Mesothelial cell of epicardium (in vitro differentiated cells): ENCODE measurements at places on chromosomes 2 and 18. TPM values are rescaled to one million over a fixed set of nuclear protein-coding genes. Genes with fewer than 3 reads are reported as not detected.

DNA sequence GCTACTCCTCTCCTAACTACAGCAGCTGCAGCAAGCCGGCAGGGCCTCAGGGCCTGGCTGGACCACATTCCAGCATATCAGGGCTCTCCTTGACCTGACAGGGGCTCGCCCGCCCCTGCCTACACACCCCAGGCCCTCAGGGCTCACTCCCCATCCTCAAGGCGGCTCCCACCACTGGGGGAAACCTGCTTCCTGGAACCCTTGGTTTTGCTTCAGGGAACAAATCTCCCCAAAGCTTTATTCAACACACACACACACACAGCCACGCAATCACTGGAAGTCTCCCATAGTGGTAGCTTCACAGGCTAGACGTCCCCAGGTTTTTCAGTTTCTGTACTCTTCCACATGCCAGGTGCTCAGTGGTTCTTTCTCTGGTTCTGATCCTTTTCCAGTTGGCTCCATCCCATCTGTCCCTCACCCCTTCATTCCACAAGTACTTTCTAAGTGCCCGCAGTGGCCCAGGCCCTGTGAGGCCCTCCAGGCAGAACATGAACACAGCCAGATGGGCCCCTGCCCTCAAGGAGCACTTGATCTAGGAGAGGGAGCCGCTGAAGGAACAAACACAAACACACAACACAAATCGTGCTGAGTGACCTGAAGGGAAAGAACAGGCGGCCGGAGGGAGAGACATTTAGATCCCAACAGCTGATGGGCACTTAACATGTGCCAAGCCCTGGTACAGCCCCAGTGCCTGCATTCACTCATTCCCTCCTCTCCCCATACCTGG is 51.1 kb downstream of the TNS1 start:
- DNase-seq, result no peak
- no peaks in the 10 kb centered on the region for H3K36me3 ChIP-seq
- no peak overlapping the region for H3K4me3 ChIP-seq
- peaks cover 2% of the 10 kb centered on the region for H3K27me3 ChIP-seq
- H3K4me1 ChIP-seq, result peaks cover 89% of the 10 kb centered on the region
- peak overlapping the region; percentile 90 for H3K27ac ChIP-seq

Gene UCN
- 3.1 to 5.1 TPM (median 4.4 TPM) in 3 replicates for total RNA-seq

DNA sequence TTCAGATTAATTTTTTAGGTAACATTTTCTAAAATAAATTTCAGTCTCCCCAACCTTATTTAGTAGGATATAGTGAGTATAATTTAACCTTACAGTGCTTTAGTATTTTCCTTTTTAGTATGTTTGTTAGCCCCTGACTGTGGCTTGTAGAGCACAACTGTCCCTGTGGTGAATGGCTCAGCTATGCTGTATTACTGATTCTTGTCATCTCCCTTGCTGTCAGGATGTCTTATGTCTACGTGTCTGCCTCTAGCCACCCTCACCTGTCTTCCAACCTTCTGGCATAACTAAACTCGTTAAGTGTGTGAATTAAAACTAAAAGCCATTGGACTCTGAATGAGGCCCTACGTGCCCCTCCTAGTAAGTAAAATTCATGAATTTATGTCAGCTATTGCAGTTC is 18.4 kb downstream of the MRPS9 start:
- no peak overlapping the region for H3K4me3 ChIP-seq
- H3K36me3 ChIP-seq, result peaks cover 28% of the 10 kb centered on the region
- DNase-seq, result no peak
- no peak overlapping the region for H3K27ac ChIP-seq
- H3K4me1 ChIP-seq, result no peaks in the 10 kb centered on the region

GRCh38 chr18:63928331-63928730 is 20.6 kb downstream of the SERPINB10 start:
- peaks cover 13% of the 10 kb centered on the region for H3K27me3 ChIP-seq
- no peak for DNase-seq
- H3K27ac ChIP-seq, result no peak overlapping the region
- no peaks in the 10 kb centered on the region for H3K4me1 ChIP-seq
- no peak overlapping the region for H3K4me3 ChIP-seq

Gene SLC9A4
- 0.07 to 0.11 TPM (median 0.11 TPM) in 3 replicates for total RNA-seq

- DNase-seq, result no peak
- H3K4me3 ChIP-seq, result no peak overlapping the region
- H3K27ac ChIP-seq, result no peak overlapping the region
Measured at GRCh38 chr18:45652303-45653080, 37.2 kb downstream of the SLC14A2 start.

GRCh38 chr2:64453770-64454385 is at the start of gene LGALSL:
Gene LGALSL, plus strand, starts transcription at chr2:64454162. Its CDS starts 384 bp downstream, at chr2:64454546.
- peaks cover 16% of the 10 kb centered on the region for H3K4me1 ChIP-seq
- peak within 1 kb of the TSS; percentile 91 for H3K4me3 ChIP-seq
- H3K36me3 ChIP-seq, result peaks cover 7% of the 10 kb centered on the region
- no peaks in the 10 kb centered on the region for H3K27me3 ChIP-seq
- H3K27ac ChIP-seq, result peak within 1 kb of the TSS; percentile 97

DNA sequence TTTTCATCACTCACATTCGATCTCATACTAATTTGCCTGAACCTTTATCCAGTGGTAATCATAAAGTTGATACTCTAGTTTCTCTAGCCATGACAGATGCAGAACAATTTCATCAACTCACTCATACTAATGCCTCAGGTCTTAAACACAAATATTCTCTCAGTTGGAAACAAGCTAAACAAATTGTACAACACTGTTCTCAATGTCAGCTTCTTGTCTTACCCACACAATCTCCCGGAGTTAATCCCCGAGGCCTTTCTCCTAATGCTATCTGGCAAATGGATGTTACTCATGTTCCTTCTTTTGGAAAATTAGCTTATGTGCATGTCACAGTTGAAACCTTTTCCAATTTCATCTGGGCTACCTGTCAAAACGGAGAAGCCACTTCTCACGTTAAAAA is 11.5 kb upstream of the CNOT11 start:
- H3K4me1 ChIP-seq, result peaks cover 10% of the 10 kb centered on the region
- peaks cover 2% of the 10 kb centered on the region for H3K36me3 ChIP-seq
- no peak overlapping the region for H3K27ac ChIP-seq
- no peak for DNase-seq
- no peaks in the 10 kb centered on the region for H3K27me3 ChIP-seq

Gene LRATD1
- 2.2 to 2.6 TPM (median 2.4 TPM) in 3 replicates for total RNA-seq

Gene PMS1
- 50.3 to 50.5 TPM (median 50.3 TPM) in 3 replicates for total RNA-seq

DNA sequence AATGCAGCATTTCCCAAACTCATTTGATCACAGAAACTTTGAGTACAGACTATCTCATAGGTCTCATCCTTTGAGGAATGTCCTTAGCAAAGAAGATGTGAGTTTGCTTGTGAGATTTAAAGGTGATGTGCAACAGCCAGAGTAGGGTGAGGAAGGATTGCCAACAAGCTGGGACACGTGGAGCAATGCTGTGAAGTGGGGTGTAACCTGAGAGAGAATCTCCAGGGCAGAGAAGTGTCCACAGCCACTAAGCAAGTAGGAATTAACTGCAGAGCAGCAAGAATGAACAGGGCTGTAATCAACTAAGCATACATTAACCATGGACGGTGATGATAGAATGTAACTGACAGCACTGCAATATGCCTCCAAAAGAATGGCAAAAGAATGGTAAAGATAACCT is 469.9 kb upstream of the NRP2 start:
- no peaks in the 10 kb centered on the region for H3K36me3 ChIP-seq
- no peak for DNase-seq
- H3K27me3 ChIP-seq, result no peaks in the 10 kb centered on the region
- H3K4me3 ChIP-seq, result no peak overlapping the region

GRCh38 chr2:159863526-159864160 is 65.6 kb upstream of the CD302 start:
- no peak overlapping the region for H3K27ac ChIP-seq
- H3K36me3 ChIP-seq, result peaks cover 2% of the 10 kb centered on the region
- DNase-seq, result no peak
- H3K4me1 ChIP-seq, result no peaks in the 10 kb centered on the region
- peaks cover 5% of the 10 kb centered on the region for H3K27me3 ChIP-seq

- H3K4me3 ChIP-seq, result no peak overlapping the region
- H3K36me3 ChIP-seq, result no peaks in the 10 kb centered on the region
- DNase-seq, result no peak
- no peaks in the 10 kb centered on the region for H3K27me3 ChIP-seq
Measured at GRCh38 chr18:27378431-27379095, 193.5 kb upstream of the CHST9 start.

DNA sequence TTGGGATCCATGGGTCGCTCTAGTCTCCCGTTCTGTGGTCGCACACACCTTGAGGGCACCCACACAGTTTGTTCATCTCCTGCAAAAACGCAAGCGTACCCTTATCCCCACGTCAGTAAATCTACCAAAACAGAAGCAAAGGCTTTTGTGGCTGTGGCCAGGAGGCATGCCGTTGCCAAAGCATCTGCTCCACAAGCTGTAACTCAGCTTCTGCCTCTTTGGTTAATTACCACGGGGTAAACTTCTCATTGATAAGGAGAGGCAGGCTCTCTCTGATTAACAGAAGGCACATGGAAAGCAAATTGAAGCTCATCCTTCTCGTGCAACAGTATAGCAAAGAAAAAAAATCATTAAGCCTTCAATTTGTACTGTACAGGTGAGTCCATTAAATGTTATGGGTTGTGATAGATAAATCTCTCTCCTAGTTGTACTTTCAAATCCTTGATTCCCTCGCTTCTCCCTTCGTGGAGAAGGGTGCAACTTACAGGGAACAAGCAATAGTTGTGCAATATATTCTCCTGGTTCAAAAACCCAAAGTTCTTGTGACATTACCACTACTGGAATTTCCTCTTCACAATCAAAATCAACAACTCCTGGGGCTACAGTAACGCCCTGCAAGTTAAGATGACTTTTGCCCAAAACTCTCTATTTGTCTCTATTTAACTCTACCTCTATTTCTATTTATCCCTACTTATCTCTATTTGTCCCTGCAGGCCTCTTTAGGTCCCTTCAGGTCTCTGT is 10.3 kb downstream of the PECR start:
- no peak overlapping the region for H3K4me3 ChIP-seq
- DNase-seq, result no peak
- no peaks in the 10 kb centered on the region for H3K4me1 ChIP-seq
- H3K36me3 ChIP-seq, result no peaks in the 10 kb centered on the region
- no peaks in the 10 kb centered on the region for H3K27me3 ChIP-seq
- H3K27ac ChIP-seq, result no peak overlapping the region

DNA sequence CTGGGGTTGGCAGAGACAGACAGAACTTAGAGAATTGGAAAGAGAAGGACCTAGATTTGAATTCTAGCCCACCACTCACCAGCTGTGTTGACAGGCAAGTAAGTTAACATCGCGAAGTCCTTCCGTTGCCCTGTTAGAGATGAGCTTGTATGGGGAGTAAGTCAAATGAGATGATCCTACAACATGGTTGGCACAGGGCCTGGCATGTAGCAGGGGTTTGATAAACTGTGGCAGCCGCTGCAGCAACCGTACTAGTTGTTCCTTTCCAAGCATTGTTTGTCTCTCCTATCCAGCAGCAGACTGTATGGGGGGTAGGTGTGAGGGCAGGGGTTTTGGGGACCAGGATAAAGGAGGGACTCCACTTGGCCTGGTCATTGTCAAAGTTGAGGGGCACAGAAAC is 16.0 kb downstream of the TET3 start:
- no peak overlapping the region for H3K4me3 ChIP-seq
- peaks cover 2% of the 10 kb centered on the region for H3K36me3 ChIP-seq
- H3K4me1 ChIP-seq, result peaks cover 69% of the 10 kb centered on the region
- DNase-seq, result no peak
- peak overlapping the region; percentile 84 for H3K27ac ChIP-seq
- H3K27me3 ChIP-seq, result no peaks in the 10 kb centered on the region

Gene CCDC121
- 4.6 to 5.2 TPM (median 4.9 TPM) in 3 replicates for total RNA-seq

Gene PDCD1
- not detected in 3 replicates for total RNA-seq

Gene NRP2
- 82.2 to 89.5 TPM (median 83.6 TPM) in 3 replicates for total RNA-seq

GRCh38 chr2:72770879-72771461 is 54.9 kb downstream of the EXOC6B start:
- no peak overlapping the region for H3K27ac ChIP-seq
- DNase-seq, result peak; percentile 51
- H3K4me1 ChIP-seq, result peaks cover 4% of the 10 kb centered on the region

DNA sequence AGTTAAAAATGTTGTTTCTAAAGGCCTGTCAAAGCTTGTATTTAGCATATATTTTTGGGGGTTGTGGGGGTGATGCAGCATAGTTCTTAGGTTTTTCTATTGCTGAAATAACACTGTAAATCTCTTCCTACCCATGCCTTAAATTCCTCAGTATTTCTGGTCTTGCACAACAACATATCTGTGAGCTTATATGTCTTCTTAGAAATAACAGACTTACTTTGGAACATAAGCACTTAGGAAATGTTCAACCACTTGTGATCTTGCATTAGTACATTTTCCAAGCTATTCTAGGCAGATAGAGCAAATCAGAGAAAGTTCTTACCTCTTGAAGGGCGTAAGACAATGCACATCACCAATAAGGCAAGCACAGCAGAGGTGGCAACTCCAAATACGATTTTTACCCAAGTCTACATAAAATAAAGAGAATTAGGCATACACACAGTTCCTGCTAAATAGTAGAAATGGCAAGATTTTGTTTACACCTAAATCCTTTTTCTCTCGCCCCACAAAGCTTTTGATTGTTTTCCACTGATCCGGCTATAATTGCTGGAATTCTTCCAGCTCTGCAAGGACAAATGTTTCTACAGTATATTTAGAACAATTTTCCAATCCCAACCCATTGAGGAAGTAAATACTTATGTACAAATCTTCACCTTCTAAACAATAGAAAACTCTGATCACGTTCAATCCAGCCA is 512 bp downstream of the FAP start:
- H3K36me3 ChIP-seq, result peaks cover 8% of the 10 kb centered on the region
- H3K27ac ChIP-seq, result peak overlapping the region; percentile 96
- no peaks in the 10 kb centered on the region for H3K27me3 ChIP-seq
- H3K4me1 ChIP-seq, result peaks cover 39% of the 10 kb centered on the region
- peak overlapping the region; percentile 77 for H3K4me3 ChIP-seq

- no peak overlapping the region for H3K27ac ChIP-seq
- no peak for DNase-seq
- peak overlapping the region; percentile 86 for H3K4me3 ChIP-seq
- no peaks in the 10 kb centered on the region for H3K27me3 ChIP-seq
- H3K36me3 ChIP-seq, result no peaks in the 10 kb centered on the region
Measured at GRCh38 chr2:163734401-163734800, 1.4 kb downstream of the FIGN start.

GRCh38 chr2:150690261-150690660 is 202.8 kb upstream of the RND3 start:
- no peak overlapping the region for H3K4me3 ChIP-seq
- H3K4me1 ChIP-seq, result no peaks in the 10 kb centered on the region
- H3K27me3 ChIP-seq, result no peaks in the 10 kb centered on the region
- DNase-seq, result no peak

Gene IL1RL1
- total RNA-seq, result 0.09 to 0.18 TPM in 2 of 3 replicates, not detected in the other

DNA sequence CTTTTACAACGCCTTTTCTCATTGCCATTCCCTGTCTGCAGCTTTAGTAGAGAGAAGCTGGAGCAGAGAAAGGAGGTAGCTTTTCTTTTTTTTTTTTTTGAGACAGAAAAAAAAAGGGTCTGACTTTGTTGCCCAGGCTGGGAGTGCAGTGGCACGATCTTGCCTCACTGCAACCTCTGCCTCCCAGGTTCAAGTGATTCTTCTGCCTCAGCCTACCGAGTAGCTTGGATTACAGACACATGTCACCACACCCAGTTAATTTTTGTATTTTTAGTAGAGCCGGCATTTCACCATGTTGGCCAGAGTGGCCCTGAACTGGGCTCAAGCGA is 25.0 kb upstream of the ACSL3 start:
- peaks cover 20% of the 10 kb centered on the region for H3K4me1 ChIP-seq
- H3K27me3 ChIP-seq, result peaks cover 1% of the 10 kb centered on the region
- no peak for DNase-seq
